Stimulated activated CD4-positive, alpha-beta T cell treated with anti-CD3 and anti-CD28 coated beads, Interleukin-15, amount 100 ng/mL, for 24 hours (primary cell): ENCODE measurements at places on chromosomes 13 and 19.

- DNase-seq = no peak
These were observed 70.5 kb downstream of the ZNF568 start for GRCh38 chr19:36986601-36987000.

GRCh38 chr13:21526707-21527540 lies 67.8 kb upstream of the ZDHHC20 start:
- DNase-seq = no peak

GRCh38 chr13:114004420-114005205 lies 30.7 kb upstream of the C13orf46 start:
- no peak for DNase-seq

DNA sequence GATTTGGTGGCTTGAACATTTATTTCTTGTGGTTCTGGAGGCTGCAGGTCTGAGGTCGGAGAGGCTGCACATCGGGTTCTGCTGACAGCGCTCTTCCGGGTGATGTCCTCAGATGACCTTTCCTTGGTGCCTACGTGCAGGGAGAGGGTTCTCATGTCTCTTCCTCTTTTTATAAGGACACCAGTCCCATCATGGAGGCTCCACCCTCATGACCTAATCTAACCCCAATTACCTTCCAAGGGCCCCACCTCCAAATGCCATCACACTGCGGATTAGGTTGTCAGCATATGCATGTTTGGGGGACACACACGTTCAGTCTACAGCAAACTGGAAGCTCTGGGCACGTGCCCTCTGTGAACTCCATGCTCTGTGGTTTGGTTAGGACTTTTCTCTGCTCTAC lies 338.6 kb downstream of the FGF9 start:
- no peak for DNase-seq

DNA sequence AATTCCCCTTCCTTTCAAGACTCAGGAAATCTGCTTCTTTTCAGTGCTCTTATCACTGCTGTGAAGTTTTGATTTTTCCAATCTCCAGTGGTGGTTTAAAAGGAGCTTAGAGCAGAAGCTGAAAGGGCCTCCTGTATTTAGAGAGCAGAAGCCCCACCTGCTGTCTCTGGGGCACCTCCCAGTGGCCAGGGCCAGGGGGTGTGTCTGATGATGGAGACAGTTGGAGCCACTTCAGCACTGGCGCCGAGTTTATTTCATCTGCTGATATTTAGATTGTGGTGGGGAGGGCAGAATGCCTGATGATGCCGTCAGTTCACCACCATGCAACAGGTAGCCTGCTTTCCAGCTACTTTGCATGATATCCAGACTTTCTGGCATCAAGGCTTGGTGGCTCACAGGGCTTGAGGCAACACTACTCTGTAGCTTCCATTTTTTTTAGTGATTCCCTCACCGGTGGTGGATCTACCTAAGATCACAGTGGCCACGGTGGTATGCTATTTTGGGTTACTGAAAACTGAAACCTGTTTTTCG lies 371.9 kb downstream of the KCNRG start:
- peak; percentile 41 for DNase-seq

GRCh38 chr13:76861859-76862258 lies 24.3 kb downstream of the KCTD12 start:
- no peak for DNase-seq

GRCh38 chr19:58549664-58550361 lies 5.1 kb downstream of the CHMP2A start:
- no peak for DNase-seq

- DNase-seq = peak; percentile 62
These were observed 3.7 kb upstream of the GP6 start for GRCh38 chr19:55041627-55042343.

GRCh38 chr19:11332822-11333221 lies 6.6 kb downstream of the RAB3D start:
- no peak for DNase-seq

DNA sequence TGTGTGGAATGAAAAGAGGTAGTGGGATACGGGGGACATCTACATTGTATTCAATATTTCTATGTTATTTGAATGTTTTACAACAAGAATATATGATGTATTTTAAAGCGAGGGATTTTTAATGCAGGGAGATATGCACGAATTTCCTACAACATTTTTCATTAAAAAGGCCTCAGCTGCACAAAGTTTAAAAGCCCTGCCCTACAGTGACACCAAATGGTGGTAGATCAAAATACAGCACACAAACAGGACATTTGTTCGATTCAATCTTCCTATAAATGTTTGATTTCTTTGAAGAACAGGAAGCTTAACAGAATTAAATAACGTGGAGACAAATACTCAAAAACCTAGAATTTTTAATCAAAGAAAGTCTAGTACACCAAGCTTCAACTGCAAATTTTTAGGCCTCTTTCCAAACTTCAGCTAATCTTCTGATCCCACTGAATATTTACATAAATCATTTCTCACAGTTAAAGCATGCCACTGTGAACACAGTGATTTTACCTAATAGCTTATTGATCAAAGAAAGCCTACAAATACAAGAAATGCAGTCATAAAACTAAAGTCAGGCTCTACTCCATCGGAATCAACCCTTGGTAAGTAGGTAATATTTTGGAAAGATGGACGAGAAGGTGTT lies 257.2 kb downstream of the DIAPH3 start:
- DNase-seq = no peak

DNA sequence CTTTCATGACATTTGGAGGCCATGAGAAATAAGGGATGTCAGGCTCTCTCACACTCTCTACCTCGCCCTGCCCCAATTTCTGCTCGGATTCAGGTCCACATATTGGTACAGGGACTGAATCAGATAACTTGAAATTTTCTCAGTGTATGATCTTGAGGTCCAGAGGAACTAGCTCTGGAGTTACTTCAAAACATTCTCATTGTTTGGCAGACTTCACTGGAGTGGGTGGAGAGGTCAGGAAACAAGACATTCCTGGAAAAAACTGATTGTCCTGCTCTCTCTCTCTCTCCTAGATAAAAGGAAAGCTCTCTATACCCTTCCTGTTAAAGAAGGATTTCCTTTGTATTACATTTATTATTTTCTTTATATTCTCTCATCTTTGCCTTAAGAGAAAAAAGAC lies 428.1 kb upstream of the DACH1 start:
- no peak for DNase-seq

DNA sequence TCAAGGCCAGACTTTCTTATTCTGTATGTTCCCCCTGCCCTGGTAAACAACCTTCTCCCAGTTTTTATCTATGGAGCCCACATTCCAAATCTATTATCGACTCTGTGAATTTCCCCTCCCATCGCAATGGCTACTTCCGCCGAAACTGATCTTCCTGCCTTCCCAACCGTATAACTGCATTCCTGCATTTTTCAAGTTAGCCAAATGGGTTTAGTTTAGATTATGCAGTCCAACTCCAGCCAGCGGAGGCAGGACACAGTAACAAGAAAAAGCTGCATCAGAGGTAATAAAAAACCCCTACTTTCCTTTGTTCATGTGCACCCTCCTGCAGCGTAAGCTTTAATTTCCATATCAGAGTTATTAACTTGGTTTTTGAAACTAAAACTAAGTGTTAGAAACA lies 112.2 kb upstream of the ZNF91 start:
- no peak for DNase-seq

DNA sequence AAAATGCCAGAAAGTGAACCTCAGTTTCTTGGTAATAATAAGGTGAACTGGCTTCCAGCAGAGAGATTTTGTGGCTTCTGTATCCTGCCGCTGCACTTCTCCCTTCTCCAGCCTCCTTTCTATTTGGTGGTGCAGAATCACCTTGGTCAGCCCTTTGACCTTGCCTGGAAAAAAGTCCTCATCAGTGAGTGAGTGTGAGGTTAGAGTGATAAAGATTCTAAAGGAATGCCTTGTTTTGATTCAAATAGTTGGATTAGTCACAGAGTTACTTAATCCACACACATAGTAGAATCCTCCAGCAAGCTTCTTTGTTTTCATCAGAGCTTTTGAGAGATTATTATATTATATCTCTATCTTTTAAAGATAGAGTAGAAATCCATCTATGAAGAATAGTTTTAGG lies 140.9 kb downstream of the KCNRG start:
- DNase-seq = no peak

GRCh38 chr13:92717857-92718256 lies 508.8 kb upstream of the GPC6 start:
- DNase-seq = no peak

- no peak for DNase-seq
These were observed 77.6 kb downstream of the LRCH1 start for GRCh38 chr13:46630431-46631178.

GRCh38 chr13:79909644-79910043 lies 428.7 kb downstream of the NDFIP2 start:
- no peak for DNase-seq

GRCh38 chr13:101433895-101434294 lies 17.6 kb upstream of the NALCN start:
- DNase-seq = no peak

GRCh38 chr13:32285633-32285965 lies 29.6 kb downstream of the ZAR1L start:
- no peak for DNase-seq

- no peak for DNase-seq
These were observed 25.5 kb downstream of the TSSK6 start for GRCh38 chr19:19489804-19490204.

- DNase-seq = no peak
These were observed 83.4 kb downstream of the MIPEP start for GRCh38 chr13:23805821-23806220.

DNA sequence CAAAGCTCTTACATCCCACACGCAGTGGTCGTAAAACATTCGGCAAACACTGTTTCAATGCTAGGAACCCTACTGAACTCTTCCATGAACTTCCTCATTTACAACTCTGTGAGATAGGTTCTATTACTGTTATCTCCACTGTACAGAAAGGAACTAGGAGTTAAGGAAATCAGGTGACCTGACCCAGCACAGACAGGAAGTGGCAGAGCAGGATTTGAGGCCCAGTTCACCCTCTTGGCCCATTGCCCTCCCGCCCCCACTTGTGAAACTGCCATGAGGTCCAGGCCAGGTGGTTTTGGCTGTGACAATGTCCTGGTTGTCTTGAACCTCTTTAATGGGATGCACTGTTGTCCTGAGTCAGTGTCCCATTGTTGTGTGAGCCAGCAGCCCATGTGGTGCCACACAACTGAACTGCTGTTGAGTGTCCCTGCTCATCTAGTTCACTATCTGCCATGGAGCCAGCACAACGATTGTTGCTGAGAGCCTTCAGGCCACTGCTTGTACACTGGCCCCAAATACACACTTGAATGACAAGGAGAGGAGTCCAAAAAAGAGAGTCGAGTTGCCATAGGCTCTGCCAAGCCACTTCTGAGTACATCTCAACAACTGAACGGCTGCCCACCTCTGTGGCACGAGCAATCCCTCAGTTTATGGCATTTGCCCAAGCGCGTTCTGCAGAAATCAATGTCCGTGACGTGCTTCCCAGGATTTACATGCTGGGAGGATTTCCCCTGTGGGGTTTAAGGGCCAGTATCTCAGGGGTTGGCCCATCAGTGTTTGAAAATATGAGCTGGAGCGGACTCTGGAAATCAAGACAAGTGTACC lies 484.6 kb downstream of the TSHZ3 start:
- no peak for DNase-seq

- no peak for DNase-seq
These were observed 2.1 kb upstream of the HAMP start for GRCh38 chr19:35279985-35280821.

DNA sequence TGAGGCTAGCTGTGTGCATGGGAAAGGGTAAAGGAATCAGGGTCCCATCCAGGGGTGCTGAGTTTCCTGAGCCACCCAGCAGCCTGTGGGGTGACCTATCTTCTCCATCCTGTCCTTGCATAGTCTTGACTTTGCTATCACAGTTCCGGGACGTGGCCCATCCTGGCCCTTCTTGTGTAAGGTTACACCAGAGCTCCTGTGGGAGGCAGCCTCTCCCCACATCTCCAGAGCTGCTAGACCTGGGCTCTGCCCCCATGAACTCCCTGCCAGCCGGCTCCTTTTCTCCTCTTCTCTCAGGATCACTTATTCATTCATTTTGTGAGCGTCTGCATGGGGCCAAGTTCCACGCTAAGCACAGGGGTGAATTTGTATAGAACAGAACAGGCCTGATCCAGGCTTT lies 238.9 kb downstream of the TSHZ3 start:
- peak; percentile 9 for DNase-seq

DNA sequence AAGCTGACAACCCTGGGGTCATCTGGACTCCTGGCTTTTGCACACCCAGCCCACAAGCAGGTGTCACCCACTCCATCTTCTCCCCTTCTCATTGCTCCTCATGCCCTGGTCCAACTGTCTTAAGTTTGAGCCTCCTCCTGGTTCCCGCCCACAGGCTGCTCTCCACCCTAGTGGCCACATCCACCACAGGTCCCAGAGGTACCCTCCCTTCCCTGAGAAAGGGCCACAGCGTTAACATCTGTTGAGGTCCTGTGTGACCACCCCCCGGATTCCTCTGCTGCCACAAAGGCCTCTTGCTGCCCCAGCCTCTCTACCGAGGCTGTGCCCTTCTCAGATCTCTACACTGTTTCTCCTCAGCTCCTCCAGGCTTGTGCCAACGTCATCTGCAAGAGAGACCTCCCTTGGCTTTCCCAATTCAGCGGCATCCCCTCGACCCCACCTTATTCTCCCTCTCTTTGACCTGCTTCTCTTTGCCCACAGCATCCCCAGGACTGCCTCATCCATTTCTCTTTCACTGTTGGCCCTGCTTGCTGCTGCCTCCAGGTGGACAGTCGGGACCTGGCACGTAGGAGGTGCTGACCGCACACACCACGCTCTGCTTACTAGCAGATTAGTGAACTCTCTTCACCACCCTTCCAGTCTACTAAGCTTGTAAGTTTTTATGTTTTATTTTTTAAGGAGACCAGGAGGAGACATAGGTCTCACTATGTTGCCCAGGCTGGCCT lies 33.3 kb downstream of the SUGP2 start:
- no peak for DNase-seq

DNA sequence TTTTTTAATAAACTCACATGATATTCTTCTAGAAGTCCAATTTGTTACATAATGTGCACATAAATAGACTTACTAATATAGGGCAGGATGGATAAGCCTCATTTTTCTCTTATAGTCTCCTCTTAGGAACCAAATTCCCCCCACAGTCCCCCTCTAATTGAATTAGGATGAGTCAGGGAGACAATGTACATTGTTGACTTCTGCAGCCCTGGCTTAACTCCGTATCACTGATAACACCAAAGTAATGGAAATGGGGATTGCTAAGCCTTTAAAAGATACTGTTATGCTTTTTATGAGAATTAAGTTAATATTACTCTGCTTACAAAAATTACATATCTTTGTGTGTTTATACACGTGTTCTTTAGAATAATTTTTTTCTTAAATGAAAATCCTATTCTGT lies 5.1 kb upstream of the PCDH9 start:
- no peak for DNase-seq

GRCh38 chr13:85541476-85541875 lies 257.7 kb downstream of the SLITRK6 start:
- DNase-seq = no peak
